ENCODE measurements at places on chromosomes 11 and 22. TPM values are rescaled to one million over a fixed set of nuclear protein-coding genes. Genes with fewer than 3 reads are reported as not detected.

OSBP2 gene
- 1.6 TPM for polyA plus RNA-seq

GRCh38 chr11:75930534-75930933 is 115.5 kb downstream of the UVRAG start:
- H3K27ac ChIP-seq = no peak overlapping the region
- H3K4me3 ChIP-seq = no peak overlapping the region
- H3K27me3 ChIP-seq = no peaks in the 10 kb centered on the region
- no peak for DNase-seq
- no peaks in the 10 kb centered on the region for H3K4me1 ChIP-seq

GRCh38 chr11:12455938-12456337 is 78.6 kb downstream of the PARVA start:
- no peaks in the 10 kb centered on the region for H3K4me1 ChIP-seq
- H3K27me3 ChIP-seq = no peaks in the 10 kb centered on the region
- no peaks in the 10 kb centered on the region for H3K36me3 ChIP-seq
- no peak overlapping the region for H3K4me3 ChIP-seq

TECTA gene
- 0.39 TPM for polyA plus RNA-seq

- no peaks in the 10 kb centered on the region for H3K36me3 ChIP-seq
- H3K4me1 ChIP-seq = no peaks in the 10 kb centered on the region
- H3K27me3 ChIP-seq = no peaks in the 10 kb centered on the region
- H3K4me3 ChIP-seq = no peak overlapping the region
- no peak for DNase-seq
These were observed 8.1 kb upstream of the TOP3B start for GRCh38 chr22:21990445-21991303.

ZNF214 gene
- 0.29 TPM for polyA plus RNA-seq

MOV10L1 gene
- 0.15 TPM for polyA plus RNA-seq

DNA sequence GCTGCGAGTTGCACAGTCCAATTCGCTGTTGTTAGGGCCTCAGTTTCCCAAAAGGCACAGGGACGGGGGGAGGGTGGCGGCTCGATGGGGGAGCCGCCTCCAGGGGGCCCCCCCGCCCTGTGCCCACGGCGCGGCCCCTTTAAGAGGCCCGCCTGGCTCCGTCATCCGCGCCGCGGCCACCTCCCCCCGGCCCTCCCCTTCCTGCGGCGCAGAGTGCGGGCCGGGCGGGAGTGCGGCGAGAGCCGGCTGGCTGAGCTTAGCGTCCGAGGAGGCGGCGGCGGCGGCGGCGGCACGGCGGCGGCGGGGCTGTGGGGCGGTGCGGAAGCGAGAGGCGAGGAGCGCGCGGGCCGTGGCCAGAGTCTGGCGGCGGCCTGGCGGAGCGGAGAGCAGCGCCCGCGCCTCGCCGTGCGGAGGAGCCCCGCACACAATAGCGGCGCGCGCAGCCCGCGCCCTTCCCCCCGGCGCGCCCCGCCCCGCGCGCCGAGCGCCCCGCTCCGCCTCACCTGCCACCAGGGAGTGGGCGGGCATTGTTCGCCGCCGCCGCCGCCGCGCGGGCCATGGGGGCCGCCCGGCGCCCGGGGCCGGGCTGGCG is at the start of gene BCR:
TSS of gene BCR (plus strand) at position 209 of the 592 bp plus-strand sequence. CDS start 452 bp downstream, outside the sequence.
- H3K27ac ChIP-seq = peak within 1 kb of the TSS; percentile 66
- H3K27me3 ChIP-seq = no peaks in the 10 kb centered on the region
- DNase-seq = peak; percentile 93
- H3K4me1 ChIP-seq = peaks cover 77% of the 10 kb centered on the region
- no peaks in the 10 kb centered on the region for H3K36me3 ChIP-seq

NXPE1 gene
- not detected for polyA plus RNA-seq

- no peaks in the 10 kb centered on the region for H3K27me3 ChIP-seq
- H3K4me1 ChIP-seq = no peaks in the 10 kb centered on the region
- no peak overlapping the region for H3K4me3 ChIP-seq
- no peak overlapping the region for H3K27ac ChIP-seq
- no peaks in the 10 kb centered on the region for H3K36me3 ChIP-seq
These were observed 1425.1 kb downstream of the BRD1 start for GRCh38 chr22:48402591-48403031.

TBX10 gene
- not detected for polyA plus RNA-seq

TMEM223 gene
- 32.8 TPM for polyA plus RNA-seq

TRPM5 gene
- polyA plus RNA-seq = 0.02 TPM

DNA sequence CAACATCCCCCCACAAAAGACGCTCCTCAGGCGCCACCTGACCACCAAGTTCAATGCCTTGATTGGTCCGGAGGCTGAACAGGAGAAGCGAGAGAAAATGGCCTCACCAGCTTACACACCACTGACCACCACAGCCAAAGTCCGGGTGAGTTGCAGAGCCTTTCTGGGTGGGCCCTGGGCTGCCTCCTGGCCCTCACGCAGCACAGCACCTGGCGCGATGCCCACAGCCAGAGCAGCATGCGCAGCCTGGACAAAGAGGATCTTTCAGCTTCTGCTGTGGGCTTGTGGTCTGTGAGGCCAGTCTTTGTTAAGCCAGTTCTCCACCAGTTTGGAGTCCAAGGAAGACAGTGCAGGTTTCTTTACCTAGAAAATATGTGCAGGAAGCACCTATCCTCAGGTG is 21.6 kb downstream of the CYB5R2 start:
- H3K4me1 ChIP-seq = no peaks in the 10 kb centered on the region
- H3K27ac ChIP-seq = no peak overlapping the region
- no peak overlapping the region for H3K4me3 ChIP-seq
- no peaks in the 10 kb centered on the region for H3K27me3 ChIP-seq
- H3K36me3 ChIP-seq = peaks cover 64% of the 10 kb centered on the region

- H3K36me3 ChIP-seq = no peaks in the 10 kb centered on the region
- no peaks in the 10 kb centered on the region for H3K27me3 ChIP-seq
- DNase-seq = peak; percentile 61
- H3K27ac ChIP-seq = no peak overlapping the region
These were observed 15.8 kb downstream of the LINC01488 start for GRCh38 chr11:69497221-69497787.

OR4A47 gene
- not detected for polyA plus RNA-seq

Data from spleen (tissue), 13 donors.